Endodermal cell (in vitro differentiated cells): ENCODE measurements at places on chromosomes 13 and 19. TPM values are rescaled to one million over a fixed set of nuclear protein-coding genes. Genes with fewer than 3 reads are reported as not detected.

- H3K27ac ChIP-seq: peak overlapping the region; percentile 82
- peak overlapping the region; percentile 97 for H3K4me3 ChIP-seq
- no peak for DNase-seq
- no peaks in the 10 kb centered on the region for H3K4me1 ChIP-seq
- peaks cover 28% of the 10 kb centered on the region for H3K36me3 ChIP-seq
- H3K27me3 ChIP-seq: no peaks in the 10 kb centered on the region
Measured at GRCh38 chr19:50384685-50385535, 763 bp downstream of the POLD1 start.

DNA sequence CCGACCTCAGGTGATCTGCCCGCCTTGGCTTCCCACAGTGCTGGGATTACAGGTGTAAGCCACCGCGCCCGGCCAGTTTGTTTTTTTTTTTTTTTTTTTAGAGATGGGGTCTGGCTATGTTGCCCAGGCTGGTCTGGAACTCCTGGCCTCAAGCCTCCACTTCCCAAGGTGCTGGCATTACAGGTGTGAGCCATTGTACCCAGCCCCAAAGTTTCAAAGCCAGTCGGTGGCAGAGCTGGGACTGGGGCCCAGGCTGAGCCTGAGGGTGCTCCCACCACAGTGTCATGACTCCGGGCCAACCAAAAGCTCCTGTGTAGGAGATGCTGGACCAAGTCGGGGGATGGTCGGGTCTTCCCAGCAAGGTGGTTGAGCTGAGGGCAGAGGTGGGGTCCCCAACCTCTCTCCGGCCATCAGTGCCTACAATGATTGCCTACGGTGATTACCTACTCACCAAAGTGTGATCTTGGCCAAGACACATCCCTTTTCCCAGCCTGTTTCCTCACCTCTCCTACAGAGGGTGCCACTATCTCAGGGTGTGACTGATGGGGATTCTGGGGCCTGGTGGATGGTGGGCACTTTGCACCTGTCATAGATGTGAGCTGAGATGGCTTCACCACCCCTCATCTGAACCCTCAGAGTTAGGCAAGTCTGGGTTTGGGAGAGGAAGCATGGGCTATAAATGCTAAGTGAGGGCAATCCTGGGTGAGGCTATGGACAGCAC is 5.9 kb upstream of the SAMD1 start:
- H3K4me3 ChIP-seq: no peak overlapping the region
- H3K4me1 ChIP-seq: no peaks in the 10 kb centered on the region
- peak; percentile 62 for DNase-seq
- peaks cover 8% of the 10 kb centered on the region for H3K36me3 ChIP-seq
- no peaks in the 10 kb centered on the region for H3K27me3 ChIP-seq
- H3K27ac ChIP-seq: no peak overlapping the region

DNA sequence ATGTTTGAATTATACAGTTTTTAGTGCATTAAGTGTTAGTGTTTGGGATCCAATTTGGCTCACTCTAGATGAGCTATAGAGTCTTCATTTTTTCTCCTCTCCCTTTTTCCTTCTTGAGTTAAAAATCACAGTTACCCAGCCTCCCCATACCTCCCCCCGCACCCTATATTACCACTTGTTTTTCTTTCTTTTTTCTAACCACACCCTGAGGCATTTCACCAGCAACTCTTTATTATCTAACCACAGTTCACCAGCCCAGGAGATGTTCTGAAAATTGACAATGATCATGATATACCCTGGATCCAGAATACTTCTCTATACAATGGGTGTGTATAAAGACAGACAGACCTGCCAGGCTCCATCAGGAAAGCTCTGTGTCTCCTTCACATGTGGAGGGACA is 86.5 kb upstream of the UBL3 start:
- no peaks in the 10 kb centered on the region for H3K4me1 ChIP-seq
- no peaks in the 10 kb centered on the region for H3K36me3 ChIP-seq
- H3K27ac ChIP-seq: no peak overlapping the region
- DNase-seq: no peak

- no peak for DNase-seq
- H3K36me3 ChIP-seq: no peaks in the 10 kb centered on the region
Measured at GRCh38 chr13:92739306-92739818, 487.2 kb upstream of the GPC6 start.

GRCh38 chr19:48913114-48913889 is 13.2 kb downstream of the NUCB1 start:
- no peak overlapping the region for H3K4me3 ChIP-seq
- H3K27ac ChIP-seq: no peak overlapping the region
- H3K4me1 ChIP-seq: no peaks in the 10 kb centered on the region
- peaks cover 52% of the 10 kb centered on the region for H3K36me3 ChIP-seq
- H3K27me3 ChIP-seq: no peaks in the 10 kb centered on the region
- no peak for DNase-seq

- no peak overlapping the region for H3K27ac ChIP-seq
- no peak for DNase-seq
- no peaks in the 10 kb centered on the region for H3K4me1 ChIP-seq
- H3K27me3 ChIP-seq: no peaks in the 10 kb centered on the region
- H3K4me3 ChIP-seq: no peak overlapping the region
Measured at GRCh38 chr13:80035096-80035495, 305.8 kb downstream of the SPRY2 start.

DNA sequence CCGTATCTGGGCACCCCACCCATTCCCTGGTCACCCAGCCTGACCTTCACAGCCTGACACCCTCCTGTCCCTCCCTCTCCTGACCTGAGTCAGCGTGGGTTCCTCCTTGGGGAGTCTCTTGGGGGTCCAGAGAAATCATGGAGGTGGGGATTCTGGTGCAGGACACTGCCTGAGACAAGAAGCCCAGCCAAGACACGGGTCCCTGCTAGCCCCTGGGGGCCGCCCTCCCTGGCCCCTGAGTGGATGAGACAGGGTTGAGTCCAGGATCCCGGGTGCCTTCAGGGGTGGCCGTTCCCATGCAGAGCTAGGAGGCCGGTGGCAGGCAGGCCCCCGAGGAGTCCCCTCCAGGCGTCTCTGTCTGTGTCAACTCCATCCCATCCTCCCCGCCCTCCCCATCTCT is 1.6 kb downstream of the MAP2K7 start:
- H3K4me1 ChIP-seq: no peaks in the 10 kb centered on the region
- H3K4me3 ChIP-seq: peak overlapping the region; percentile 91
- H3K27me3 ChIP-seq: no peaks in the 10 kb centered on the region
- no peak for DNase-seq

GRCh38 chr13:89457977-89458376 is 1786.8 kb downstream of the SLITRK5 start:
- H3K27ac ChIP-seq: no peak overlapping the region
- no peaks in the 10 kb centered on the region for H3K4me1 ChIP-seq
- H3K4me3 ChIP-seq: no peak overlapping the region
- H3K36me3 ChIP-seq: no peaks in the 10 kb centered on the region
- no peaks in the 10 kb centered on the region for H3K27me3 ChIP-seq

Gene MTUS2
- total RNA-seq: 0.66 and 1.2 TPM in 2 replicates

Gene TRPC4
- 26.4 to 31.7 TPM (median 28.5 TPM) in 3 replicates for total RNA-seq

Gene CFD
- total RNA-seq: 0.66 and 1.1 TPM in 2 replicates
